ENCODE measurements at places on chromosomes 12 and 14.

GRCh38 chr12:95397571-95397970 lies 76.4 kb upstream of the METAP2 start:
- DNase-seq: no peak

GRCh38 chr14:53032838-53033390 lies 82.1 kb upstream of the FERMT2 start:
- DNase-seq: no peak

- DNase-seq: no peak
These were observed 7.2 kb downstream of the ERC1 start for GRCh38 chr12:998020-998874.

DNA sequence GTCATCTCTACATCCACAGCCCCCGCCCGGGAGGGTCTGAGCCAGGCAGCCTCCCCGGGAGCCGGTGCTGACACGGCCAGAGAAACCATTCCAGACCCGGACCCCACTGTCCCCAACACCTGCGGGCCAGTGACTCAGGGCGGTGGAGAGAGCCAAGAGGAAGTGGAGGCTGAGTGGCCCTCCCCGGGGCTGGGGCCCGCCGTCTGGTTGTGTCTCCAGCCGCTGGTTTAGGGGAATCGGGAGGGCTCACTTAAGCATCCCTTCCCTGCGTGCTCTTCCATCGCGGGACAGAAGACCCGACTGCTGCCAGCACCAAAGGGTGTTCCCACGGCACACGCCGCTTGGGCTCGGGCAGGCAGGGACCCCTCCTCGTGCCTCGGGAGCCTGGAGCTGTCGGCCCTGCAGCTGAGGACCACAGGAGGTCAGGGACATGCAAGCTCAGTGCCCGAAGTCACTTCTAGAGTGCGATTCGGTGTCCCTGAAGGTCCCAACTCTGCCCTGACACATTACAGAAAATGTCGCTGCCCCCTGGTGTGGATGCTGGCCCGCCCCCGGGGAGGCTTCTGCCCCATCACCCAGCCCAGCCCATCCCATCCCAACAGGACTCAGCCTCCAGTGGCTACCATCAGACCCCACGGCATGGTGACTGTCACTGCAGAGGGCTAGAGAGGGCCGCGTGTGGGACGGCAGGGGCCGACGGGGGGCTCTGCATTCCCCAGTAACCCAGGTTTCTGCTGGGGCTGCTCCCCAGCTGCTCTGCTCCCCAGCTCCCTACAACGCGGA lies 50.8 kb downstream of the GALNT9 start:
- no peak for DNase-seq

- no peak for DNase-seq
These were observed 64.2 kb downstream of the ADCK1 start for GRCh38 chr14:77864085-77864484.

DNA sequence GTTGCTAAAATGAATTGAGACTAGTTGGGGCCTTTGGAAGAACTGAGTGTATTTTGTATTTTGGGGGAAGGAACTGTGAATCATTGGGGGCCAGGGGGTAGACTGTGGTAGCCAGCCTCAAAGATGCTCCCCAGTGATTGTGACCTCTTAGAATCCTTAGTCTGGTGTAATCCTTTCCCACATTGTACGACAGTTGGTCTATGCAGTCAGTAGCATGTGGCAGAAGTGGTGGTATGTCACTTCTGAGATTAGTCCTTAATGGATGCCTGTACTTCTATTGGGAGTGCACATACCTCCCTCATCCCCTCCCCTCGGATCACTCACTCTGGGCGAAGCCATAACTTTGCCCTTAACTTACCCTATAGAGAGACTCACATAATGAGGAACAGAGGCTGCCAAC lies 48.0 kb downstream of the USP15 start:
- DNase-seq: no peak

GRCh38 chr12:124745891-124746570 lies 117.6 kb downstream of the SCARB1 start:
- DNase-seq: peak; percentile 97

All from fibroblast of gingiva (primary cell).